Activated CD4-positive, alpha-beta T cell treated with anti-CD3 and anti-CD28 coated beads, Interleukin-2, amount 10 ng/mL, durations not matched to agents 7 days and 5 days (primary cell): ENCODE measurements at places on chromosomes 5 and 9. TPM values are rescaled to one million over a fixed set of nuclear protein-coding genes. Genes with fewer than 3 reads are reported as not detected.

FCN2 gene
- total RNA-seq, result not detected

RASGRF2 gene
- 7.8 TPM for total RNA-seq

WNT8A gene
- total RNA-seq, result not detected

LCNL1 gene
- 0.48 TPM for total RNA-seq

PCDHA1 gene
- total RNA-seq, result not detected

KIF20A gene
- 70.9 TPM for total RNA-seq

TMOD1 gene
- total RNA-seq, result 0.45 TPM

- no peak for DNase-seq
These were observed 13.7 kb downstream of the TRIO start for GRCh38 chr5:14156650-14157492.

DNA sequence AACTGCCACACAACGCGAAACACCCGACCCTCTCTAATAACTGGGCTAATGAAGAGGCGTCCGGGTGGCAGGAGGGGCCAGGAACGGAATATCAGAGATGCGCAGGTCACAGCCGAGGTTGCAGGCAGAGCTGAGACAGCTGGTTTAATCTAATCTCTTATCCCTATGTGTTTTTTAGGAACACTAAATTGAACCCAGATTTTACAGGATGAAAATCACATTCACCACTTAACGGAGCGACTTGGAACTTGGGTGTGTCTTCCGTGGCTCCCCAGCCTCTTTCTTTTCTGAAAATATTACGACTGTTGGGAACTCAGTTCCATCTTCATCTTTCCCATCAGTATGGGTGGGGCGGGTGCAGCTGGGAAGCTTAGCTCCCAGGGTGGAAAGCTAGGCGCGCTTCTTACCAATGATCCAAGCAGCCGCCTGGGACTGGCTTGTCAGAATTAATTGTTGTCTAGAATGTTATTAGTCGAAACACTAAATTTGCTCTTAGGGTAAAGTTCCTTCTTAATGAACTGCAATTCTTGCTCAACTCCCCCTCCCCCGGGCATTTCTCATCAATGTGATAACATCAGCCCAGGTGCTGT, 92.5 kb downstream of the IRX2 start:
- no peak for DNase-seq

DNA sequence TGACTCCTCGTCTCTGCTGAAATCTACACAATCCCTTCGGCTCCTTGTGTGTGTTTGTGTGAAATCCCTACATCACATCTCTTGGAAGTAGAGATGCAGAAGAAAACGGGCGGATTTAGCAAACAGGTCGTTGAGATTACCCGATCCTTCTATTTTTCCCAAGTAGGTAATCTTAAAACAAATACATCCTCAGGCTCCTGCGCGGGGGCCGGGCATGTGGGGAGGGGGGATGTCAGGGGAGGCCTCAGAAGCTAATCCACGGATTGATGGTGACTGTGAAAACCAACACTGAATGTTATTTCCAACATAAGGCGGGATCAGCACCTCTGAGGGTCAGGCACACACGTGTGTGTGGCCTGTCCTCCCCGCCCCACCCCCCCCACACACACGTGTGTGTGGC, 137.8 kb downstream of the ROR2 start:
- no peak for DNase-seq

DNA sequence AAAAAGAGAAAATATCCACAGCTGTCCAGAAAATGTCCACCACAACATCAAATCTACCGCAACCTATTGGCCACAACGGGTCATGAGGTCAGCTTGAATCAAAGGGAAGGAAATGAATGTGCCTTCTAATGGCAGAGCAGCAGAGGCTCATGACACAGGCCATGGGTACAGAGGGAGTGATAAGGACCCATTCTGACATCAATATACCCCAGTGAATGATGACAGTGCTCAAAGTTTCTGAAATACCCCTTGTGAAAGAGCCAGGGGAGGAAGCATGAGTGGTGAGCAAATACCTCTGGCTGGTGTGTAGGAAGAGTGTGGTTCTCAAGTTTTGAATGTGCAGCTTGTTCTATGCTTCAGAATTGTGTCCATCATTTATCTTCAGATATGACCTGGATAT, 348.2 kb downstream of the IRX1 start:
- DNase-seq, result no peak

- peak; percentile 78 for DNase-seq
These were observed 22.3 kb upstream of the HMCN2 start for GRCh38 chr9:130243015-130243881.

DNA sequence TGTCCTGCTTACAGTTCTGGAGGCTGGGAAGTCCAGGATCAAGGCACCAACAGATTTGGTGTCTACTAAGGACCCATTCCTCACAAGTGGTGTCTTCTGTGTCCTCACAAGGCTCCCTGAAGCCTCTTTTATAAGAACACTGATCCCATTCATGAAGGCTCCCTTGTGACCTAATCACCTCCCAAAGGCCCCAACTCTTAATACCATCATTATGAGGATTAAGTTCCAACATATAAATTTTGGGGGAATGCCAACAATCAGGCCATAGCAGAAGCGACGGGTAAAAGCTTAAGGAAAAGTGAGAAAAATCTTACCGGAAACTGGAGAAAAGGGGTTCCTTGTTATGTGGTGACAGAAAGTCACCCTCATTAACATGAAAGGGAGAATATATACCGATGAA, 11.2 kb downstream of the CTNNAL1 start:
- DNase-seq, result no peak

DNA sequence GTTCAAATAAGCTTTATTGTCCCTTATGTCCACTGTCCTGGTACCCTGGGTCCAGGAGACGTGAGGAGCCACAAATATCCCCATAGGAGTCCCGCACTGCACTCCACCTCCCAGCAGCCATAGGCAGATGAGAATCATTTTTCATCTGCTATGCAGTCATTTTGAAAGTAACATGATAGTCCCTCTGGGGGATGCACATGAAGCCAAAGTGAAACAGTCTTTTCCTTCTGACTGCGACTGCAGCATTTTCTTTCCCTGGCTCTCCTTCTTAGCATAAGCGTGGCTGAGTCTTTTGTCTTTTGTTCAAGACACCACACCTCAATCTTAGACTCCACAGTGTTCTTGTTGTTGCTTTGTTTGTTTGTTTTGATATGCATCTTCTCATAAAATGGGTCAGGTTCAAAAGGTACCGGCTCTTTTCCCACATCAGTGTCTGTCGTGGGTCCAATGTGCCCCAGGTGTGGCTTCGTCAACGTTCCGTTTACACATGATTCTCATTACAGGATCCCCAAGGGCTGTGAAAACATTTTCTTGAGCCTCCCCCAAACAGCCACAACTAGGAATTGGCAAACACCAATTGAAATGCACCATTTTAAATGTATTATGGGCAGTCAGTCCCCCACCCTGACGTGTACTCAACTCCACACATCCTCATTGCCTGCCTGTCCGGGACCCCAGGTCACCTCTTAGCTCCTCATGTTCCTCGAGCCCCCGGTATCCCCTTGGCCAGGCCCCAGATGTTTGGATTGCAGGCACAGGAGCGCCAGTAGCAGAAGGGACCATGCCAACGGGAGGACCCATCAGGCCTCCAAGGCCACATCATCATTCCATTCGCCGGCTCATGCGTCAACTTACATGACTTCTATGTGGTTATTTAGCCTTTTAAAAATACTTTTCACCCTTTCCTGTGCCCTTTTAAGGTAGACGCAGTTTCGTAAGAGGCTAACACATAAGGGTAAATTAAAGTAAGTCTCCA, 237.8 kb upstream of the DAPK1 start:
- no peak for DNase-seq
